ENCODE measurements at places on chromosomes 2 and 18.

- no peak for DNase-seq
Measured at GRCh38 chr2:86446060-86446459, 4.9 kb downstream of the KDM3A start.

DNA sequence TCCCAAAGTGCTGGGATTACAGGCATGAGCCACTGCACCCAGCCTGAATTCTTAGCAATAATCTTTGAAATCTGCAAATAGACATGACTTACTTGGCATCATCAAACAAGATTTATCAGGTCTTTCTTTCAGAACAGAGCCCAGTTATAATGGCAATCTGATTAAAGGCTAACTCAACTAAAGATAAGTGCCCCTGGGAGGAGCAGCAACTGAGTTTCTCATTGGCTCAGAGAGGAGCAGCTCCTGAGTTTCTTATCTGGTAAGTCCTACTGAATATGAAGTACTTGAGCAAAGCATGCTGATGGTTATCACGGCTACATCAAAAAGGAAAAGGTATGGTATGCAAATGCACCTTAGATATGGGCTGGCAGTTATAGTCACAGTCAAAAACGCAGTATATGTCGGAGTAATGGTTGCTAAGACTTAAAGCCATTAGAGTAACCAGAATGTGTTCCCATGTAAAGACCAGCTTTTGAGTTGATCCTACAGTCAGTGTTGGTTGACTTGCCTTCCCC, 15.0 kb upstream of the AP1S3 start:
- no peak for DNase-seq

DNA sequence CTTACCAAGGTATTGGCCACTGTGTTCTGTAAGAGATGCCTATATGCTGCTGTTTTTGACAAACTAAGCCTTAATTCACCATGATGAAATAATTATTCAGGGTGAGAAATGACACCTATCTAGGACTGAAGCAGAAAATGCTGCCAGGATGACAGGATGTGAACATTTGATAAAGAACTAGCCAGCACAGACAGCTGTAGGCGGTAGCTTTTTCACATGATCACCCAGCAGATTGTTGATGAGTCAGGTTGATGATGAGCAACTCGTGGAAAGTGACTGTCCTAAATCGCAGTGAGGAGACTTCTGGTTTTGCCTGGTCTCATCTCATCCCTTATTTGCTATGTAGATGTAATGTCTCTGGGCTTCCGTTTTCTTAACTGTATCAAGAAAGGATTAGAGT, 144.1 kb downstream of the PRPF40A start:
- no peak for DNase-seq

- DNase-seq = no peak
Measured at GRCh38 chr2:202149155-202149762, 76.2 kb downstream of the KIAA2012 start.

GRCh38 chr18:8868276-8868675, 162.9 kb downstream of the MTCL1 start:
- no peak for DNase-seq

All from cortex of kidney (tissue), 1 donor.